ENCODE measurements at places on chromosomes 7 and 10.

- no peak for DNase-seq
These were observed 9.6 kb upstream of the CFAP46 start for GRCh38 chr10:132951926-132952325.

DNA sequence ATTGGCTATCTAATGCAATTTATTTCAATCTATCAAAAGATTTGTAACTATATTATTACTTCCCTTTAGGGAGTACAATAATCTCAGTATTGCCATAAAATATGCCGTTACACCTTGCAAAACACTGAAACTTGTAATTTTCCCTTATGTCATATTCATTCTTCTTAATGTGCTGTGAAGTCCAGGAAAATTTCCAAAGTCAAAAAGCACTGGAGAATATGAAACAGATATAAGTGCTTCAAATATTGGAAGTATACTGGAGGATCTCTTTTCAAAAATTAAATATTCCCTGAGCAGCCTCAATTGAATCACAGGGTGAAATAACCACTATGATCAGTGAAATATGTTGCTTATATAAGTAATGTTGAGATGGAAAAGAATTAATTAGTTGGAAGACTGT lies 356.0 kb downstream of the PPP1R3A start:
- DNase-seq, result no peak

- DNase-seq, result no peak
These were observed 13.5 kb upstream of the ADRB1 start for GRCh38 chr10:114030140-114030539.

DNA sequence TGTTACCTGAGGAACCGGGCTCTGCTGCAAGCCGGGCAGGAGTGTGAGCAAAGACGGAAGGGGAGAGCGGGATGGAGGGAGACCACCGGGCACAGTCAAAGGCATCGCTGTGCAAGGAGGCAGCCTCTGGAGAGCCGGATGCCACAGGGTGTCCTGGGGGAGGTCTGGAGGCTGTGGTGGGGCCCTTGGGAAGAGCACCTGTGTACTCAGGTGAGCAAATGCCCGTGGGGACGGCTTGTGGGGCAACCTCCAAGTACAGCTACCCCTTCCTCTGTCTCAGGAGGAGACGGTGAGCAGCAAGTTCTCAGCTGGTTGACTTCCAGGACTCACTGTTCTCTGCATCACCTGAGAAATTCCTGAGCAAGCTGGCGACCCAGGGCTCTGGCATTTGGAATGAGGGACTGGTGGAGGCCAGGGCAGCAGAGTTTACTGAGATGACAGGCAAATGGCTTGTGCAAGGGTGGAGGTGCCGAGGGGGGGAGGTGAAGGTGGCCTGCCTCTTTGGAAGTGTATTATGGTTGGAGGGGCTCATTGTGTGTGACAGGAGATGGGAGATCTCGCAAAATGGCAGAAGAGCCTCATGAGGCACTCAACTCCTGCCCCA lies 345.2 kb upstream of the SHH start:
- no peak for DNase-seq

DNA sequence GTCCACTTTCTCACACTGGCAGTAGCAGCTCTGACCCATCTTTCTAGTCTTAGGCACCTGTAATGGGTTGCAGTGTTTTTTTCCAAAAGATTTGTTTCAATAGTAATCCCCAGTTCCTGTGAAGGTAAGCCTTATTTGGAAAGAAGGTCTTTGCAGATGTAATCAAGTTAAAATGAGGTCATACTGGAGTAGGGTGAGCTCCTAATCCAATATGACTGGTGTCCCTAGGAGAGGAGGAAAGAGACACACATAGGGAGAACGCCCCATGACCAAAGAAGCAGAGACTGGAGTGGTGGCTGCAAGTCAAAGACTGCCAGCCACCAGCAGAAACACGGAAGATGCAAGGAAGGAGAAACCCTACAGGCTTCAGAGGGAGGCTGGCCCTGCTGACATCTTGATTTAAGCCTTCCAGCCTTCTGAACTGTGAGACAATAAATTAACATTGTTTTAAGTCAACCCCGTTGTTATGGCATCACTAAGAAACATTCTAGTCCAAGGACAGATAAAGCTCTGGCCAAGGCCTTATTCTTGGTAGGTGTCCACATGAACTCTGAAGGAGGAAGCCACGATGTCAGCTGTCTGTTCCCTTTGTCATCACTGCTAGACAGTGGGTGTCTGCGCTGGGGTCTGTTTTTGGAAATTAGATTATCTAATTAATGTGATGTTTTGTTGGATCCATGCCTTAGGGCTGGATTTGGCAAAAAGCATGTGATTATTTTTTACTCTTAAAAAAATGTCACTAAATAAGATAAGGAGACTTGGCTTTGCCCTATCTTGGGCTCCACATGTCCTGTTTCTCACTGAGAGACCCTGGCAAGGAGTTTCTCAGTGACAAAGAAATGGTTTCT lies 214.9 kb downstream of the KCNMA1 start:
- no peak for DNase-seq

DNA sequence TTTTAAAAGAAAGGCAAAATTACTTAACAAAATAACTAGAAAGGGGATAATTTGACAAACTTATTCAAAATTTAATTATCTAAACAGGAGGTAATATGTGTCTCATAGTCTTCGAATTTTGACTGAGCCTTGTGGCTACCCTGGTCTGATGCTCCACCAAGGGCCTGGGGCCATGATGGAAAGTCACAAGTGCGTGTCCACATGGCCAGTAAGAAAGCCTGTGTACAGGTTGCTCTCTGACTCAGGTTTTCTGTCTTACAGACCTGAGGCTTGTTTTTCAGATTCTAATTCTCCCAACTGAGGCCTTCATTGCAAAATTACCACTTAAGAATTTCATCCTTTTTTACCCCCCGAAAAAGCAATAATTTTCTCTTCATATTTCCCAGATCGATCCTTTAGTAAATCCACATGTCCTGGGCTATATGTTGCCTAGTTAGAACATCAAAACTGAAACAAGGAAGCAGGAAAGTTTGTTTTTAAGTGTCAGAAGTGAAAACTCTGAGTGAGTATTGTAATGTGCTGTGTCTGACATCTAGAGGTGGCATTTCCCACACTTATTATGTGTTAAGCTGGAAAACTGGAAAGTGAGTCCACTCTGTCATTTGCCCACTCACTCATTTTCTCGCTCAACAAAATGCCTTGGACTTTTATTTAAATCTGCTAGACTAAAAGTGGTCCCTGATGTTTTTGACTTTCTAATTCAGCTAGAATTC lies 10.0 kb downstream of the CYP3A43 start:
- DNase-seq, result no peak

DNA sequence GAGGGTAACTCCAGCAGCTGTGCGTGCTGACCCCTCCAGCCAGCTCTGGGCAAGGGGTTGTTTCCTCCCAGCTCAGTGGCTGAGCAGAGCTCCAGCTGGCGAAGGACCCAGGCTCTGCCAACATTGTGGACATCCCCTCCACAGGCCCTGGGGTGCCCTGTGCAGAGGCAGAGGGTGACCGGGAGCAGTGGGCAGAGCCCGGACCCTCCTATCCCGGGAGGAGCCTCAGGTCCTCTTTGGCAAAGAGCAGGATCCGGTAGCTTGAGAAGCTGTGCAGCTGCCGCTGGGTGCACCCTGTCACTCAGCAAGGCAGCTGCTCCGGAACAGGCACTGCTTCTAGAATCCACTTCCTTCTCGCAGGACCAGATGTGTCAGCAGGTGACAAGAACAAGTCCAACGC lies 175.9 kb downstream of the EBF3 start:
- no peak for DNase-seq

- no peak for DNase-seq
These were observed 5.2 kb downstream of the CCNY start for GRCh38 chr10:35341521-35341920.

- DNase-seq, result no peak
These were observed 10.7 kb downstream of the NCOA4 start for GRCh38 chr10:46019569-46020343.

- DNase-seq, result no peak
These were observed 87.9 kb downstream of the KCND2 start for GRCh38 chr7:120360918-120361317.

DNA sequence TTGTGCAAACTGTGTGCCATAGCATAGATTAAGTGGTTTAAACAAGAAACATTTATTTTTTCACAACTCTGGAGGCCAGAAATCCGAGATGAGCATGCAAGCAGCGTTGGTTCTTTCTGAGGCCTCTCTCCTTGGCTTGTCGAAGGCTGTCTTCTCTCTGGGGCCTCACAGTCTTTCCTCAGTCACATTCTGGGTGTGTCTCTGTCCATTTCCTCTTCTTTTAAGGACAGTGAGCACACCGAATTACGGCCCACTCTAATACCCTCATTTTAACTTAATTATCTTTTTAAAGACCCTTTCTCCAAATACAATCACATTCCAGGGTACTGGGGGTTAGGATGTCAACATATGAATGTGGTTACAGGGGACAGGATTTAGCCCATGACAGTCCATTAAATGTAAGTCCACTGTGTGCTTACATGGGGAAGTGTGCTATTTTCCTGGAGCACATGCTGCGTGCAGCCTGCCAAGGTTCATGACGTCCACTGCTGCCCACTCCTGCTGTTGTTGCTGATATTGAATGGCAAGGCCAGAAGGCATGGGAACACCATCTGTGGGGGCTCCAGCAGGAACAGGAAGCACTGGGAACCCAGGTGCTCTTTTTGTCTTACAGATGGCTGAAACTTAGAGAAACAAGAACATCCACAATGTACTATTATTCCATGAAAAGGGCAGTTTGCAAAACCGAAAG lies 365.5 kb downstream of the GALNT17 start:
- no peak for DNase-seq

- no peak for DNase-seq
These were observed 103.0 kb downstream of the CALD1 start for GRCh38 chr7:134882481-134882880.

- no peak for DNase-seq
These were observed 64.4 kb downstream of the ENO4 start for GRCh38 chr10:116913695-116914094.

GRCh38 chr10:983971-984655 lies 4.1 kb upstream of the GTPBP4 start:
- DNase-seq, result no peak

DNA sequence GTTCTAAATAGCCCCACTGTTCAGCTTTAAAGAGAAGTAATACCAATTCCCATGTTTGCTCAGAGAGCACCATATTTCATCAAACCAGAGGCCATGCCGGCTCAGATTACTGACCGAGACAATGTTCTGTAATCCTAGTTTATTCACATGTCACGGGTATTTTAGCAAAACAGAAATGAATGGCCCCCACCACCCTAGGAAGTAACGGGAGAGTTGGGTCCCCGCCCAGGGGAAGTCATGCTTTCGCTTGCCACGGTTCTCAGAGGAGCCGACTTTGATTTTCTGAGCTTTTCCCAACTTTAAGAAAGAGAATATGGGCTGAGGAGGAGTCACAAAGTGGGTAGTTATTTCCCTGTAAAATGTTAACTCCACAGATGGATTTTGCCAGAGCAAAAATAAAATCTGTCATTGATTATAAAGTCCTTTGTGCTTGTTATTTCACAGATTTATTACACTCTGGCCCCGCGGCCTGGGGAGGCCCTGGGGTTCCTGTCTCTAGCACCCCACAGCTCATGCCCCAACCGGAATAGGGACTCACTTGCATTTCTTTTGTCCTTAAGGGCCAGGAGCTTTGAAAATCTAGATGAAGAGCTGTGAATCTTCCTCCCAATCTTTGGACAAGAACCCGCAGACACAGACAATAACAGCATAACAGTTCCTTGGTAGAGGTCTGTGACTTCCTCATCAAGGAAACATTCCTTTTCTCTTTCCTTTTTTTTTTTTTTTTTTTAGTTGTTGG lies 3.7 kb upstream of the GDF10 start:
- DNase-seq, result no peak

GRCh38 chr7:8205537-8205936 lies 56.4 kb downstream of the ICA1 start:
- no peak for DNase-seq

- no peak for DNase-seq
These were observed 65.1 kb upstream of the ITGA8 start for GRCh38 chr10:15784662-15785300.

DNA sequence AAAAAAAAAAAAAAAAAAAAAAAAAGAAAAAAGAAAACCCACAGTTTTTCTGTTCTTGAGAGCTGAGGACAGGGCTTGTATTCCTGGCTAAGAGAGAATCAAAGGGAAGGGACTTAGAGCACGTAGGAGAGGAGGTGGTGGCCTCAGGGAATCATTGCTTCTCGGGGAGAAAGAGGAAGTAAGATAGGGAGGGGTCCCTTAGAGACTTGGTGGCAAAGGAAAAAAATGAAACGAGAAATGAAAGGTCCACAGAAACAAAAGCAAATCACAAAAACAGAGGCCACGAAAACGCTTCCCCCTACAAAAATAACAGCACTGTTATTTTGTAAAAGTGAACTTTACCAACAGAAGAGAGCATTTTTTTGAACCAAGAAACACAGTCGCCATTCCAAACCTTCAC lies 323.1 kb upstream of the GALNT17 start:
- no peak for DNase-seq

- no peak for DNase-seq
These were observed 16.1 kb downstream of the MYL10 start for GRCh38 chr7:101612885-101613515.

DNA sequence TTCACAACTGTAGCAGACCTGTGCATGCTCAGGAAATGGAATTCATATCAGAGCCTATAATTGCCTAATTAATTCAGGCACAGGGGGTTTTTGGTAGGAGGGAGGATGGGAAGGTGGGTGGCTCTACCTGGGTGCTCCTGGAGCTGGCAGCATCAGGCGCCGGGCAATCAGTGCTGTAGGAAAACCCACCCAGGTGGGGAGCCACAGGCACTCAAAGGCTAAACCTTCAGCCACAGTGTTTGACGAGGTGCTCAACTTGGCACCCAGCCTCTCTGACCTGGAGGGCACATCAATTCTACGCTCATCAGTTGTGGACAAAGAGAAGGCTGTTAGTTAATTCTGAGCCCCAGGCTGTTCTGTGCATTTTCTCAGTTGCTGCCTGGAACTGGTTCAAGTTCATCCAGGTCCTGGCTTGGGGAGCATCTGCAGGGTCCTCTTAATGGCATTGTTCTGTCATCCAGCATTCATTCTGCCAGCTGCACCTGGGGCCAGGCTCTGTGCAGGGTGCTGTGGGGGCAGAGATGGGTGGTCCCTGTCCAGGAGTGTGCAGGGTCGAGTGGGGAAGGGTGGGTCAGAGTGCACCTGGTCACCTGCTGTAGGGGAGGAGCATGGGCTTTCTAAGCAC lies 54.1 kb upstream of the NPTX2 start:
- no peak for DNase-seq

Measured in HFF-Myc (cell line).